Tibial nerve (tissue), 4 donors: ENCODE measurements at places on chromosomes 12 and 14. TPM values are rescaled to one million over a fixed set of nuclear protein-coding genes. Genes with fewer than 3 reads are reported as not detected.

FBXO33 gene
- total RNA-seq: 18.4 TPM

GRCh38 chr14:83712418-83713129 lies 1817.4 kb upstream of the FLRT2 start:
- H3K4me3 ChIP-seq: no peak overlapping the region
- no peaks in the 10 kb centered on the region for H3K36me3 ChIP-seq
- DNase-seq: no peak
- H3K27ac ChIP-seq: no peak overlapping the region
- H3K27me3 ChIP-seq: no peaks in the 10 kb centered on the region

TSPAN11 gene
- total RNA-seq: 30.6 TPM

GRCh38 chr12:78864403-78864869 lies at the start of gene SYT1:
Gene SYT1, plus strand, starts transcription at chr12:78864774.
- no peaks in the 10 kb centered on the region for H3K4me1 ChIP-seq
- peak; percentile 36 for DNase-seq
- no peaks in the 10 kb centered on the region for H3K36me3 ChIP-seq
- no peaks in the 10 kb centered on the region for H3K27me3 ChIP-seq
- peak within 1 kb of the TSS; percentile 71 for H3K27ac ChIP-seq

DNA sequence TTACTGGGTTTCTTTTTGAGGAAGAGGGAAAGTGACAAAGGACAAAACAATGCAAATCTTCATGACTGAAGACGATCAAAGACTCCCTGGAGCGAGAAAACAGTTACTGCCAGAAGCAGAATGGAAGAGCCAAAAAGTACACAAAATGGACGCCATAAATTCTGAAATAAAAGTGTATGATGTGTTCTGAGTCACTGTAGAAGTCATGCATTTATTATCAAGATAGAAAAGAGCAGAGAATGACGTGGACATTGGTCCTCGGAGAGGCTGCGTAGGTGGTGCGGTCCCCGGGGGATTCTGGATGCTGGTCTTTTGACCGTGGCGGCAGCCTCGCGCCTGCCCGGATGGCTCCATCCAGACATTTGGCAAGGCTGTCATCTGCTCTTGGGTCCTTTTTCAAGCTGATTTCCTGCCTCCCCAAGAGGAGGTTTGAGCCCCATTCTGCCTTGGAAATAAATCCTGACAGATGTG lies 52.8 kb downstream of the C14orf132 start:
- no peak for DNase-seq
- H3K4me3 ChIP-seq: no peak overlapping the region
- no peaks in the 10 kb centered on the region for H3K36me3 ChIP-seq
- H3K27me3 ChIP-seq: no peaks in the 10 kb centered on the region

GNB3 gene
- total RNA-seq: 3.1 TPM

GRCh38 chr12:115811045-115811444 lies 466.4 kb downstream of the MED13L start:
- no peak overlapping the region for H3K27ac ChIP-seq
- DNase-seq: no peak
- H3K27me3 ChIP-seq: no peaks in the 10 kb centered on the region
- H3K4me1 ChIP-seq: no peaks in the 10 kb centered on the region
- H3K36me3 ChIP-seq: no peaks in the 10 kb centered on the region
- no peak overlapping the region for H3K4me3 ChIP-seq

- no peak overlapping the region for H3K4me3 ChIP-seq
- peak overlapping the region; percentile 30 for H3K27ac ChIP-seq
- no peaks in the 10 kb centered on the region for H3K27me3 ChIP-seq
- DNase-seq: no peak
- H3K36me3 ChIP-seq: no peaks in the 10 kb centered on the region
Measured at GRCh38 chr14:95495076-95495475, 21.4 kb downstream of the SYNE3 start.

- H3K4me3 ChIP-seq: no peak overlapping the region
- H3K4me1 ChIP-seq: no peaks in the 10 kb centered on the region
- H3K36me3 ChIP-seq: no peaks in the 10 kb centered on the region
- no peak overlapping the region for H3K27ac ChIP-seq
- H3K27me3 ChIP-seq: no peaks in the 10 kb centered on the region
- no peak for DNase-seq
Measured at GRCh38 chr14:33972583-33973081, 21.8 kb upstream of the EGLN3 start.

DNA sequence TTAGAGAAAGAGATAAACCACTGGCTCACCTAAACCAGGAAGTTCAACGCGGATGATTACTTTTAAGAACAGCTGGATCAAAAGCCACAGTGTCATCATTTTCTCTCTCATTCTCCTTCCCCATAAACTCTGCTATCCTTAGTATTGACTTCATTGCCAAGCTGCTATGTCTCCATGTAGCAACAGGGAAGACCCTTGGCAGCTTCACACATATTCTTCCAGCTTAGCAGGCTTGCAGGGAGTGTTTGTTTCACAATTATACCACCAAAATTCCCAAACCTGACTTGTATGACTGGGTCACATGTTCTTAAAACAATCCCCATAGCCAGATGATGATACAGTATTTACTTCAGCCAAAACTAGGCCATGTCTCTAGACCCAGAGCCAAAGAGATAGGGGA lies 235.5 kb downstream of the PAWR start:
- H3K4me3 ChIP-seq: no peak overlapping the region
- no peaks in the 10 kb centered on the region for H3K4me1 ChIP-seq
- DNase-seq: no peak
- H3K27ac ChIP-seq: no peak overlapping the region
- H3K27me3 ChIP-seq: no peaks in the 10 kb centered on the region

- no peak for DNase-seq
- no peak overlapping the region for H3K4me3 ChIP-seq
- H3K27ac ChIP-seq: peak overlapping the region; percentile 66
- no peaks in the 10 kb centered on the region for H3K27me3 ChIP-seq
Measured at GRCh38 chr12:58416236-58416635, 474.9 kb downstream of the ATP23 start.

GRCh38 chr12:38912116-38912515 lies 6.7 kb upstream of the CPNE8 start:
- H3K27ac ChIP-seq: no peak overlapping the region
- H3K4me1 ChIP-seq: no peaks in the 10 kb centered on the region
- H3K36me3 ChIP-seq: no peaks in the 10 kb centered on the region
- no peak for DNase-seq
- H3K4me3 ChIP-seq: no peak overlapping the region

DNA sequence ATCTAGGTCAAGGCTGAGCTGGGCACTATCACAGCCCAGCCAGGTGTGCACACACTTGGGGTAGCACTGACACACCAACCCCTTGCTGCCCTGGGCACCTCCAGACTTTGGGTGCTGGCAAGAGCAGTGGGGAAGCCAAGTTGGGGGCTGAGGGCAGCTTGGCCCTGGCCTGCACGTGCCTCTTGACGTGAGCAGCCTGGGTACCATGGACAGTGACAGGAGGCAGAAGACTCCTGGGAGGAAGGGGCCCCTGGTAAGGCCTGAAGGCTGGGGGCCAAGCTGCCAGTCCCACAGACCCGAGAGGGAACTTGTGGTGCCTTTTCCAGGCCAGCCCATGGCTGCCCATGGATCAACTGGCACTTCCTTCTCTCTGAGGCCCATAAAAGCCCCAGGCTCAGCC lies 124.1 kb upstream of the SFSWAP start:
- DNase-seq: no peak
- no peaks in the 10 kb centered on the region for H3K27me3 ChIP-seq
- peaks cover 4% of the 10 kb centered on the region for H3K4me1 ChIP-seq
- H3K4me3 ChIP-seq: no peak overlapping the region
- no peak overlapping the region for H3K27ac ChIP-seq

REC8 gene
- 25.5 TPM for total RNA-seq

- no peaks in the 10 kb centered on the region for H3K36me3 ChIP-seq
- DNase-seq: no peak
- H3K27me3 ChIP-seq: no peaks in the 10 kb centered on the region
- no peaks in the 10 kb centered on the region for H3K4me1 ChIP-seq
- no peak overlapping the region for H3K4me3 ChIP-seq
- no peak overlapping the region for H3K27ac ChIP-seq
Measured at GRCh38 chr12:94305130-94305957, 154.3 kb downstream of the CEP83 start.

- DNase-seq: no peak
- H3K4me1 ChIP-seq: no peaks in the 10 kb centered on the region
- no peak overlapping the region for H3K27ac ChIP-seq
Measured at GRCh38 chr14:75350505-75351060, 72.0 kb downstream of the FOS start.

DNA sequence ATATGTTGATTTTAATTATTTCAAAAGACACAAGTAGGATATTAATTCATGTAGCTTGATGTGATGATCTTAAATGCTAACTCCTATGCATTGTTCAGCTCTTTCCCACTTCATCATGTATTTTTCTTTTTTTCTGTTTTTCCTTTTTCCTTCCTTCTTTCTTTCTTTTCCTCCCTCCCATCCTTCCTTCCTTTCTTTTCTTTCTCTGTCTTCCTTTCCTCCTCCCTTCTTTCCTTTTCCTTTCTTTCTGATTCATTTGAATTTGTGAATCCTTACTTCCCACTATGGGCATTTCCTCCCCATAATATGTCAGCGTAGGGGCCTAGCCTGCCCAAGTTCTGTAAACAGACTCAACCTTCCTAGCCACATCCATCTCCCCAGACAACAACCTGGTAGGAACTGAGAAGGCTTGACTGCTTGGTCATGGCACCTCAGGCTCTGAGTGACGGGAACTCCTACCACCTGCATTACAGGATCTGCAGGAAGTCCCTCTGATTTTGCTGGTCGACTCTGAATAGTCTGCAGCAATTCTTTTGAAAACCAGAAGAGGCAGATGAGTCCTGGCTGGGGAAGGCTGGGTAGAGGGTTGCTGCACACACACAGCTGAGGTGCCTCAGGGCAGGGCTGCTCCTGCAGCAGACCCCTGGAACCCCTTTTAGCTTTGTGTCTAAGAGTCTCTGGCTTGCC lies 33.4 kb upstream of the BHLHE41 start:
- DNase-seq: no peak
- no peaks in the 10 kb centered on the region for H3K27me3 ChIP-seq
- H3K4me3 ChIP-seq: no peak overlapping the region
- H3K36me3 ChIP-seq: no peaks in the 10 kb centered on the region
